ENCODE measurements at places on chromosomes 5 and 9.

GRCh38 chr5:72445969-72446368 is 61.2 kb downstream of the ZNF366 start:
- no peak for DNase-seq

DNA sequence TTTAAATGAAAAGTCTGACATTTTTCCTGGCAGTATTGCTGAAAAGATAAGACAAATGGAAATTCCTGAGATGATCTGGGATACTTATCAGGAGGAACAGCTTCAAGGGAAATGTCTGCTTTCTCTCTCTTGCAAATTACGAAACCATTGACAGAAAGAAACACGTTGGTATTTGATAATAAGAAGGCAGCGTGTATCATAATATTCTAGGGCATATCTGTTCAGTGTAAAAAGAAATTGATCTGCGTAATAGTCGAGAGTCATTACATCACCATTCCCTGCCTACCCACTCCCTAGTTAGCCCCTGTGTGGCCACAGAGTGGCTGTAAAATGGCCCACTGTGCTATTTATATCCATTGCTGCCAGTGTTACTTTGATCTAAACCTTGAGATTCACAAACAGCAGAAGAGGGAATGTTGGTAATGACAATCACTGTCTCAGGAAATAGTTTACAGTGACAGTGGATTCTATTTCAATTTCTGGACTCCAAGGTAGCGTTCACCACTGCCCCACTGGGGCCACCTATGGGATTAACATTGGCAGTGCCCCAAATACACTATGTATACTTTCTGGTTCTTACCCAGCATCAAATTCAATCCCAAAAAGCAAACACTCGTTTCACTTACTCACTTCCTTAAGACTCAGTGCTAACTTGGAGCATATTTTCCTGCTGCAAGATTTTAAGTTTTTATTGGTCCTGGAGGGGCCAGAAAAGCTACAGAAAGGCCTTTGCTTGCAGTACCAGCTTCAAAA is 133.4 kb upstream of the GAS1 start:
- DNase-seq = no peak

- DNase-seq = no peak
These were observed 269.8 kb downstream of the GADD45G start for GRCh38 chr9:89874351-89875321.

DNA sequence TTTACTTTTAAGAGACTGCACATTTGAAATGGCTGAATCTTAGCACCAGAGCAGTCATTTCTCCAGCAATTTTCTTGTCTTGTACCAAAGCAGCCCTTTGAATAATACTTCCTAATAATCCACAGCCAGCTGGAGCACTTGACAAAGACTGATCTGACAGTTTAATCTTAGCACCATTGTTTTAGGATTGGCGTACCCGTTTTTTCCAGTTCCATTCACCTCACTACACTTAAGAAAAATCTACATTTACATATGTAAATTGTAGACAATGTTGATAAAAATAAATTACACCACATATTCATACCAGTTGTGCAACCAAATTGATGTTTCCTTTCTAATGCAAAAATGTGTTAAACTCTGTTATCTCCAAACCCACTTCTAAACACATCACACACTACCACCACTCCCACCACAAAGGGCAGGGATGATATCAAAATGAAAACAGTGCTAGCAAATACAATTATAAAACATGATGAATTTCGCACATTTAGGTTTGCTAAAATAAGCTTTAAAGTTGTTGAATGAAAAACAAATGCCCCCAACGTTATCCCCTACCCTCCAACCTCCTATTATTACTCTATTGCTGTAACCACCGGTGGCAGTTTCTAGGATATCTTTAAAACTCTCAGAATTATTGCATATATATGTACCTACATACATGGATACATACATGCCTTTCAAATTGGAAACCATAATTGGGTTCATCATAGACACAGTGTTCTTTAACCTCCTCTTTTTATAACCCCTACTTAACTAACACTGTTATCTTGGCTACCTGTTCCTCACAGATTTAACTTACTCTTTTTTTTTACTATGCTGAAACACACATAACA is 21.5 kb downstream of the SERINC5 start:
- no peak for DNase-seq

- no peak for DNase-seq
These were observed 20.1 kb downstream of the IPO11 start for GRCh38 chr5:62432621-62433064.

All from NCI-H1092 (cell line).